ENCODE measurements at places on chromosomes 2 and 18.

DNA sequence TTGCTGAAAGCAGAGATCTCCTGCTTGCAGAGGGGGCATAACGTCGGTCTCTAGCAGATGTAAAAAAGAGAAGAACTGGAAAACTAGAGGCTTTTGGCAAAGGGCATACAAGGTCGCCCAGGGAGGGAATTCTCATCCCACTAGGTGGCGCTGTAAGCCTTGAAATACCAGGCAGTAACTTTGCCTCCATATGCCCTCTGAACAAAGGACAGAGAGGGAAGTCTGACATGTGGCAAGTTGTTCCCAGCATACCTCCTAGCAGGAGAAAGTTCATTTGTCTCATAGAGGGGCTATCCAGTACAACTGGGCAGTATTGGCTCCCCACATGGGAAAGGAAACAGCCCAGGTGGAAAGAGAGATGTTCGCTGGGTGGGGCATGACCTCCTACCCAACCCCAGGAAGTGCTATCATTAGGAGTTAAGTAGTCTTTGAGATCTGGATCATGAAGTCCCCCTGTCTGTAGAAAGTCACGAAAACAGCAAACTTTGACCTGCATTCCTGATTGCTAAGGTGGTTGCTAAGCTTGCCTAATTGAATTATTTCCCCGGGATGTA is 39.9 kb downstream of the STK17B start:
- DNase-seq = no peak

DNA sequence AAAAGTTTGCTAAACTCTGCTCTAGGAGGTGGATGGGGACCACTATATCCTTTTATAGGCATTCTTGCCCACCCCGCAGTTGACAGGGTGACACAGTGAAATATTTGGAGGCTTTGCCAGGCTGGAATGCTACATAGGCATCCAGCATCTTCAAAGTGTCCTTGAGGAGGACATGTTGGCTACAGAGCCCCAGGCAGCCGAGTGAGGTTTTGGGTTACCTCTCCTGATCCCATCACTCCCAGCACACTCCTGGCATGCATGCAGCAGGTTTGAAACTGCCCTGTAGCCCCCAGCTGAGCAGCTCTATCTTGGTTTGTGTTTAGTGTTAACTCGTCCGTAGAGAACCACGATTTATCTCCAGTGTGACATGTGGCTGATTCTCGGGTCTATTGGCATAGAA is 7.3 kb downstream of the FOSL2 start:
- no peak for DNase-seq

DNA sequence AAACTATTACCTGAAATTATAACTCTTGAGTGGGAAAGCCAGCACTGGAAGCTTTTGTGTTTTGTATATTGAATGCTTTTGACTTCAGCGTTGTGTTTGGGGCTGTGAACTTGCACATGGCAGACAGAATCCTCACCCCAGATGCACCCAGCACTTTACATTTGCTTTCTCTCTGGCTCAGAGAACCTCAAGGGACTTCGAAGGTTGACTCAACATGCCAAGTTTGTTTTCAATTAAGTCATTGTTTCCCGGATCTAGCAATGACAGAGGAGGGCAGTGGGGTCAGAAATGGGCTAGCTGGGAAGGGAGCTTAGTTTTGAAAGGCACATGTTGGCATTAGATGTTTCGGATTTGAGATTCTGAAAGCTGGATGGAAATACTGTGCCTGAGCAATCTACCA is 22.4 kb downstream of the TET3 start:
- no peak for DNase-seq

DNA sequence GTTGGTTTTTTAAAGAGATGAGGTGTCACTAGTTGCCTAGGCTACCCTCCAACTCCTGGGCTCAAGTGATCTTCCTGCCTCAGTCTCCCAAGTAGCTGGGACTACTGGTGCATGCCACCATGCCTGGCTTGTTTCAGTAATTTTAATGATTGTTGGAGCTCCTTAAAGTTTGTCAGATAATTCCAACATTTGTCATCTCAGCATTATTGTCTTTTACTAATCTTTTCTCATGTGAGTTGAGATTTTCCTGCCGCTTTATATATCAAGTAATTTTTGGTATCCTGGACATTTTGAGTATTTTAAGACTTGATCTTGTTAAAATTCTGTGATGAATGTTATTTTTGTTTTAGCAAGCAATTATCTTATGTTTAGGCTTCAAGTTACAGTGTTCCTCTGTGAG is 108.6 kb downstream of the OTX1 start:
- DNase-seq = no peak

DNA sequence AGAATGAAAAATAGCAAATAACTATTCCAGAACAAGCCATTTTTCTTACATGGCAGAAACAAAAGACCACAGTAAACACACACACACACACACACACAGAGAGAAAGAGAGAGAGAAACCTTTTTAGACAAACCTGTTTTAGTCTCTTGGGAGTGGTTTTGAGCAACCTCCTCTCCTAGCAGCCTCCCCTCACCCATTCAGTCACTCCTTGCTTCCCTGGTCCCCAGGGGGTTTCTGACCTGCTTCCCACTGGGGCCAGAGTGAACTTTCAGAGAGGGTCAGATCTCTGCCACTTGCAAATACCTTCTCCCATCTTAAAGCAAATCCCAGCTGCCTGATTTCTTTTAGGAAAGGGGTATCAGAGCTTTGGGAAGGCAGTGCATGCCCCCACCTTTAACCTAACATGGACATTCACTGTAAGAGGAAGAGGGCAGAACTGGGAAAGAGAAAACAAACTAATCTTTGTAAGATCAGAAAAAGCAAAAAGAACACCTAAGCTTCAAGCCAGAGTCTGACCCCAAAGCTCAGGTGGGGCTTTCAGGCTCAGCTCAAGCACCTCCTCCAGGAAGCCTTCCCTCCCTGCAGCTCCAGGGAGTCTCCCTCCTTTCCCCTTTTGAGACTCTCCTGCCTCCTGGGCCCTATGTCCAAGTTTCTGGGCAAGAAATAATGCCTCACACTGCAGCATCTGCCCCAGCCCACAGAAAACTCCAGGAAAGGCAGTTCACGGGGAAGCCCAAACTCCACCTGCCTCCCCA is 2.7 kb downstream of the SDC1 start:
- no peak for DNase-seq

DNA sequence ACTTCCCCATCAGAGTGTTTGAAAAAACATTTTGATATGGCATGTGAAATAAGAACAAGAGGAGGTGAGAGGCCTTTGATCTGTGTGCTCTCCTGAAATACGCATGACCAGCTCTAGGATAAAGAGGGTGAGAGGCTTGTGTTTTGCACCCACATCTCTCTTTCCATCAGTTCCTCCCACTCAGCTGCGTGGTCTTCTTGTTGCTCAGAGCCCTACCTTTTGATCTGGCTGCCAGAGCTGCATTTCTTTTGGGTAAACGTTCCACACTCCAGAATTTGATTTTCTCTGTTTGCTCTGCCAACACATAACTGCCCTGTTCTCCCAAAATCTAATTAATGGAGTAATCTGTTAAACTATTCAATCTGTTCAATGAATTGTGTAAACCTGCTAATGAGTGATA is 72.0 kb upstream of the FN1 start:
- no peak for DNase-seq

GRCh38 chr2:67210430-67210829 is 186.7 kb upstream of the ETAA1 start:
- DNase-seq = no peak

DNA sequence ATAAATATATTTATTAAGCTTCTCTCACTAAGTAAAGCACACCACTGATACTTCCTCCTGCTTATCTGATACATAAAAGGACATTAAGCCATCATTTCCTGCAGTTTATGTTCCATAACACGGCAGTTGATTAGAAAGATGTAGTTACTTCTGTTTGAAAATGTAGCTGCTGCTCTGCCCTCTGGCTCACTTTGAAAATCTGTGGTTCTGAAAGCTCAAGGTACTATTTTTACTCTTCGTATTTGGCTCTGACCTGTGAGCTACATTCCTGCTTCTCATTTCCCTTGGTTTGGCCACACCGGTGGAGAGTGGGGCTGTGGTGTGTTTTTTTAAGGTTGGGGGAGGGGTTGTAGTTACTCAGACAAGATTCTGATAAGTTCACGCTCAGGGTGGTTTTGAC is 12.8 kb upstream of the TTN start:
- DNase-seq = no peak

- no peak for DNase-seq
These were observed 780 bp downstream of the HTRA2 start for GRCh38 chr2:74530239-74531187.

GRCh38 chr2:42859791-42860190 is 67.4 kb upstream of the HAAO start:
- DNase-seq = no peak

DNA sequence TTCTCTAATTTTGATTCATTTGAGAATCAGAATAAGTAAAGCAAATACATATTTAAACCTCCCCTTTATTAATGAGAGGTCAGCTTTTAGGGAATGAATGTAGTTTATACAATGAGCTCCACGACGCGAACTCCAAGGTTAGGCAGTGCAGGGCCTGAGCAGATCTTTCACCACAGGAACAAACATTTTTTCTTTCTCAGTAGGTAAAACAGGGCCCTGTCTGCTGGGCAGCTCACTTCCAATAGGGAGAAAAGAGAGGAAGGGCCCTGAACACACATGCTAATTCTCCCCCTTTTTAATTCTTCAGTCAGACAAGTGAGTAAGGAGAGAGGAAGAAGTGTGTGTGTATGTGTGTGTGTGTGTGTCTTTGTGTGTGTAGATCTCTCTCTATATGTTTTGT is 682.4 kb upstream of the TMEFF2 start:
- DNase-seq = no peak

DNA sequence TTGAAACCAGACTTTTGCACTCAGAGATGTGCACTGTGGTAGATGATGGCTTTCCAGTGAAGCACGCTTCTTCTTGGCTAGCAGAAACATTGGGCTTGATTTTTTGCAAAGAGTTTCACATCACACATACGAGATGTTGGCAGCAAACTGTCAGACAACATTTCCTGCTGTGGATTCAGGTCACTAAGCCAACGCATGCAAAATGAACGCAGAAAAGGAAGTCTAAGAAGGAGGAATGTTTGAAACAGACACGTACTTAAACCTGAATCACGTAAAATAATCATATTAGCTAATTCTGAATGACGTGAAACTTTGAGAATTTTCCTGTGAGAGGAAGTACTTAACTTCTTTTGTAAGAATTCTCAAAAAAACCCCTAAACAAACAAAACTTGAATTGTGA is 88.1 kb downstream of the EPB41L3 start:
- no peak for DNase-seq

GRCh38 chr18:75070235-75070624 is 138.7 kb downstream of the PTGR3 start:
- DNase-seq = no peak

- DNase-seq = no peak
These were observed 150.5 kb downstream of the COPS8 start for GRCh38 chr2:237236188-237236587.

DNA sequence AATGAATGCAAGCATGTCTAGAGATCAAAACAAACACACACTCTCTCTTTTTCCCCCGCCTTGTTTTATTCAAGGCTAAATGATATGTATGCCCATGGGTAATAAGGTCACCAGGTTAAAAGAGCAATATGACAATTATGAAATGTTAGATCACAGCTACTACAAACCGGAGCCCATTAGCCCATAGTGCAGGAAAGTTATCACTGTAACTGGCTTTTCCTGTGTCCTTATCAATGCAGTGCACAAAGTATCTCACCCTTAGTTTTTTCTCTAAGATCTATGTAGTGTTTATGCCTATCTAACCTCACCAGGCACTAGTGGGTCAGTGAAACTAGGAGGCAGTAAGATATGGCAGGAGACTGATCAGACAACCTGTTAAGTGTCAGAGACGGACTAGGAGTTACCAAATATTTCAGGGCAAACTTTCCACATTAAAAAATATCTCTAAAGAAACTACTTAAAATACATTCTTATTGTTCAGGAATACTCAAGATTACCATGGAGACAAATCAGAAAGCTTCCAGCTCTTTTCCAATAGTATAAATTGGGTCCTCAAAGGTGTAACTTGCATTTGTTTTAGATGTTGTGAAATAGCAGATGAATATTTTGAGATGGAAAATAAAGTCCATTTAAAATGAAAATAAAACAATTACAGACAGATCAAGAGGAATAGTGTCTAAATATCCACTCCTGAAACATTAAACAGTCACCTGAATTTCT is 282.2 kb downstream of the EXOC6B start:
- no peak for DNase-seq

- DNase-seq = no peak
These were observed 47.8 kb upstream of the REG3G start for GRCh38 chr2:78977661-78978145.

DNA sequence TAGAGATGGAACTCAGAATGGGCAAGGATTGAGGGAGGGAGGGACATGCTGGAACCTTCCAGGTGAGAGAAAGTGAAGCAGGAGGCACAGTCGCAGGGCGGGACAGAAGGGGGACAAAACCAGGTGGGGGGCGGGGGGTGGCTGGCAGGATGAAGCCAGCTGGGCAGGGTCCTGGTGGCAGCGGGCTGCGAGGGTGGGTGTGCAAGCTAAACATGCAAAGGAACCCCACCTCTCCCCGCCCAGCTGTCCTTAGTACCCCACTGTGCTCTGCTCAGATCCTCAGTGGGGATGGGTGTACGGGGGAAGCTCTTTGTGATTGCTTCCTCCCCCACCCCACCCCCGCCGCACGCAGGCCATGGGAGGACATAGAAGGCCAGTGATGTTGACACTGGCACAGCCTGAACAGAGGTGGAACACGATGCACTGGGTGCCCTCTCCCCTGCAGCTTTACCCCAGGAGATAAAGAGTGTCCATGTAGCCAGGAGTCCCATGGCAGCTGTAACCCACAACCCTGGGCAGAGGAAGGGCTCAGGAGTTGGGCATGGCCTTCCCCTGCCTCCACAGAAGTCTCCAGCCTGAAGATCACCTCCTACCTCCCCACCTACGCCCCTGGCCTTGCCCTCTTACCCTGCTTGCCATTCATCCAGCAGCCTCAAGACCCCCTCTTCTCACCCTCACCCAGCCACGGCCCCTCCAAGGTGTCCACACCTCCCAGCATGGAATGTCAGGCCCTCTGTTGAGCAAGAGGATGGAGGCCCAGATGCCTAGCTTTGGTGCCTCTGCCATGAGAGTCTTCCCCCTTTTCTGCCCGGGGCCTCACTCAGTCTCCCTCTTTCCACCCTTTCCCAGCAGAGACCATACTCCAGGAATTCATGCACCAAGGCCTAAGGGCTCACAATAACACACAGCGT is 206.6 kb downstream of the ZBTB7C start:
- no peak for DNase-seq

DNA sequence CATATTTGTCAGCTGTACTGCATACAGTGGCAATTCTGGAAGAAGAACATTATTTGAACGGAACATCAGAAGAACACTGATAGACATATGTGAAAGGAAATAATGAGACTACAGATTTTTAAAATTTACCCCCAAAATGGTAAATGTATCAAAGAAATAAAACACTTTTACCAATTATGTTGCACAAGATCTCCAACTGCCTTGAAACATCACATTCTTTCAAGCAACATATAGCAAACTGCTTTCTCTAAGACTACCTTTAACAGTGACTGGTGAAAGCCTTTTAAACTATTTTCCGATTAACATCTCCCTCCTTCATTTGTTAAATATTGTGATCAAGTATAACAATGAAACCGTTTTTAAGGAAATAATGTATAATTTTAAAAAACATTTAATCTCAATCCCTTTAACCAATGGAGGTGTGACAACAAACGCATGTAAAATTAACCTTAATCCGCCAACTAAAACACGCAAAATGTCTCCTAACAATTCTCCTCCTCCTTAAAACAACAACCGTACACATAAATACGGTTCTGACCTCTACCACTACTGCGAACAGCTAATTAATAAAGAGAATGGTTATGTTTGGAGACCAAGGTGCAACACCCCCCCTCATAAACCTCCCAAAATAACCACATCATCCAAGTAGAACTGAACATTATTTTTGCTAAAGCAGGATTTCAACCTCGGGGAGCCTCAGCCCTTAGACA is 2.4 kb downstream of the FBXO11 start:
- DNase-seq = no peak

GRCh38 chr18:3305354-3305762 is 43.4 kb downstream of the MYL12B start:
- no peak for DNase-seq

Measured in NCI-H2029 treated with DMSO at 0.1 percent for 48 hours (cell line).